Stimulated activated CD8-positive, alpha-beta memory T cell treated with anti-CD3 and anti-CD28 coated beads, Interleukin-15, amount 100 ng/mL, for 24 hours (primary cell): ENCODE measurements at places on chromosomes 5 and 9.

DNA sequence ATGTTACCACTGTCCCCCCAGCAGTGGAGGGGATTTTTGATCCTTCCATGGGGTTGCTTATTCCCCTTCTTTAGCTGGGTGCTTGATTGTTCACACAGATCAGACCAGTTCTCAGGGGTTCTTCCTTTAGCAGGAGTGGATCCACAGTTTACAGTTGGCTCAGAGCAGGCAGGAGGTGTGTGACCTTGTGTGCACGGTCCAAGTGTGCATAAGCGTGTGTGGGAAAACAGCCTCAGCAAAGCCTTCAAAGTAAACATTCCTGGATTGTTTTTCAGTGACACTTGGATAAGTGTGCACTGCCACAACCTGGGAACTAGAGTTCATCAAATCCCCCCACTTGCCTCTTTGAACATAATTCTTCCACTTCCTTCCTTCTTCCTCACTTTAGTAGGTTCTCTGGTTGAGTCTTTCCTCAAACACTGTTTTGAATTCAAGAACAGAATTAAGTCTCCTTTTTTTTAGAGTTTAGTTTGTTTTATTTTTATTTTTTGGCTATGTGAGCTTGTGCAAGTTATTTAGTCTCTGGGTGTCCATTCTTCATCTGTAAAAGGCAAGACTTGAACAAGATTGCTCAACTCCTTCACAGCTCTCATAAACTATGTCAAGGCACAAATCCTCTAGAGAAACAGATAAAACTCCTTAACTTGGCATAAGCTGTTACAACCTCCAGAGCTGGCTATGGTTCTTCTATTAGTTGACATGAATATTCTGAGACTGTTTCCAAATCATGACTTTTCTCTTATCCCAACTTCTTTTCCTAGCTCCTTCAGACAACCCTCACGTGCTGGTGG is 78.0 kb downstream of the OSMR start:
- no peak for DNase-seq

DNA sequence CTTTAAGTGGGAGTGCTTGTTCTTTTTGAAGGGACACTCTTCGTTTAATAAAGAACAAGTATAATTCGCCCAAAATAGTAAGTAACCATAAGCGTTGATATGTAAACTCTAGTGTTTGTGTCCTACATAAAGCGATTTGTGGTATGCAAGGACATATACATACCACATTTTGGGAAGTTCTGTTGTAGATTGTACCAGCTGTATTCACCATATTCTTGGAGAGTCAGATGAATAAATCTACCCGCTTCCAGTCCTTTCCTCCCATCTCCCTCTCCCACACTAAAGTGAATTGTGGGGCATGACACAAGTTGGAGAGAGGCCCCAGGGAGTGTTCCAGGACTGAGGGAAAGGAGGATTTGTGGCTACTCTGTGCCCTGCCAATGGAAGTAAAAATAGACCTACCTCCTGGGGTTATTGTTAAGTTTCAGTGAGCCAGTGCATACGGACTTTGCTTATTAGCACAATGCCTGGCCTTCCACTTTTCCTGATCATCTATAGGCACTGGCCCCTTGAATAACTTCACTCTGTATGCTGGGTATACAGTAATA is 40.6 kb downstream of the ARHGAP26 start:
- no peak for DNase-seq

- no peak for DNase-seq
Measured at GRCh38 chr5:88888291-88888690, 5.3 kb upstream of the MEF2C start.

DNA sequence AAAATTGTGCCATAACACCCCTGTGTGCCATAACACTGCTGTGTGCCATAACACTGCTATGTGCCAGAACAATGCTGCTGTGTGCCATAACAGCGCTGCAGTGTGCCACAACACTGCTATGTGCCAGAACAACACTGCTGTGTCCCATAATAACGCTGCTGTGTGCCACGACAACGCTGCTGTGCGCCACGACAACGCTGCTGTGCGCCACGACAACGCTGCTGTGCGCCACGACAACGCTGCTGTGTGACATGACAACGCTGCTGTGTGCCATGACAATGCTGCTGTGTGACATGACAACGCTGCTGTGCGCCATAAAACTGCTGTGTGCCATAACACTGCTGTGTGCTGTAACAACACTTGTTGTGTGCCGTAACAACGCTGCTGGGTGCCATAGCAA is 25.9 kb downstream of the CFAP90 start:
- DNase-seq, result no peak

- no peak for DNase-seq
Measured at GRCh38 chr5:66118304-66118703, 25.8 kb upstream of the SREK1 start.

- no peak for DNase-seq
Measured at GRCh38 chr9:69174616-69175463, 763 bp downstream of the TJP2 start.

GRCh38 chr9:97853844-97854695 is 1.0 kb downstream of the FOXE1 start:
- no peak for DNase-seq

GRCh38 chr9:76137931-76138330 is 247.5 kb downstream of the PCSK5 start:
- DNase-seq, result no peak

- DNase-seq, result no peak
Measured at GRCh38 chr5:141100243-141100805, at the start of gene PCDHB3. TSS of gene PCDHB3 (plus strand) at chr5:141100473. CDS start at chr5:141100650, 177 bp downstream.

DNA sequence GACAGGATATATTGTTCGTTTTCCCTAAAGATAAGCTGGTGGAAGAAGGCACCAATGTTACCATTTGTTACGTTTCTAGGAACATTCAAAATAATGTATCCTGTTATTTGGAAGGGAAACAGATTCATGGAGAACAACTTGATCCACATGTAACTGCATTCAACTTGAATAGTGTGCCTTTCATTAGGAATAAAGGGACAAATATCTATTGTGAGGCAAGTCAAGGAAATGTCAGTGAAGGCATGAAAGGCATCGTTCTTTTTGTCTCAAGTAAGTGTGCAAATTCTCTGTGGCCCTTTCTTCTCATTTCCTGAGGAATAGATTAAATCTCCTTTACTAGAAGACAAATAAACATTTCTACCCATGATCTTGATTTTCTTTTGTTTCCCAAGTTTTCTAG is 38.0 kb downstream of the OSMR start:
- no peak for DNase-seq

GRCh38 chr5:91345461-91345860 is 37.7 kb downstream of the ARRDC3 start:
- DNase-seq, result no peak

DNA sequence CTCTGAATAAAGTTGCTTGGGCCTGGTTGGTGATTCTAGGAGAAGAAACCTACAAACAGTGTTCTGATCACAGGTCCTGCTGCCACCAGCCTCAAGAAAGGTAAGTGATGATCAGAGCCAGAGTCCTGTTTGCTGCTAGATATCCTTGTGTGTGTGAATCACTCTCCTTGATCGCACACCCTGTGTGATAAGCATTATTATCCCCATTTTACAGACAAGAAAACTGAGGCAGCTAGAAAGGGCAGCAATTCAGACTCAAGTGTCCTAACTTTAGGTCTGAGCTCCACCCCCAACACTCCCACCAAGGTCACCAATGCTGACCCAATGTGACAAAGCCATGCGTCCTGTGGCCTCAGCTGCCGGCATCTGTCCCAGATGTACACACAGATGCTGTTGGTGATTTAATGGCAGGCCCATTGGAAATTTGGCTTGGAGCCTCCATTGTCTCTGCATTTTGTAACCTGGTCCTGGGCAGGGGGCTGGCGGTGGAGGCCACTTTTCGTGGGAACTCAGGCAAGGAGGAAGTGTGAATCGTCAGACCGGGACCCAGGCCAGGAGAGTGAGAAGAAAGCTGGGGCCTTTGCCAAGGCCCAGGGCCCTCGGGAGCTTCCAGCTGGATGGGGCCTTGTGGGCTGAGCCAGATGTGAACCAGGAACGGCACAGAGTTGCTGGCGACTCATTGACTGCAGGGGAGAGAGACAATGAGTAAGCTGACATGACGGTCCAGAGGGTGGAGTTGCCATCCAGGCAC is 29.8 kb upstream of the GGTA1 start:
- DNase-seq, result no peak

GRCh38 chr5:83370957-83371356 is 100.6 kb upstream of the VCAN start:
- no peak for DNase-seq

DNA sequence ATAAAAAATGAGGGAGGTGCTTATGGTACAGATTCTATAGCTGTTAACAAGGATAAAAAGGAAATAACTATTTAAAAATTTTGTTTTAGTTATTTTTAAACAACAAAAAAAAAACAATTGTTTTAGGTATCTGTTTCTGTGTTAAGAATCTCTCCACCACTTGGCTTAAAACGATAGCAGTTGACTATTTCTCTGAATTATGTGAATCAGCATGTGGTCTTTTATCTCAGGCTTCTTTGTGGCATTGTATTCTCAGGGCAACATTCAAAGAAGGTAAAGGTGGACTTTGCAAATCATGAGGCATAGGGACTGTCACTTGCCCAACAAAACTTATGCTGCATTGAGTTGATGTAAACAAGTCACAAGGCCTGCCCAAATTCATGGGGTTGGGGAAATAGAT is 55.2 kb downstream of the ERBIN start:
- DNase-seq, result no peak

GRCh38 chr5:92704590-92704989 is 876.4 kb downstream of the NR2F1-AS1 start:
- DNase-seq, result no peak

GRCh38 chr9:33762343-33762742 is 33.0 kb upstream of the PRSS3 start:
- DNase-seq, result no peak

DNA sequence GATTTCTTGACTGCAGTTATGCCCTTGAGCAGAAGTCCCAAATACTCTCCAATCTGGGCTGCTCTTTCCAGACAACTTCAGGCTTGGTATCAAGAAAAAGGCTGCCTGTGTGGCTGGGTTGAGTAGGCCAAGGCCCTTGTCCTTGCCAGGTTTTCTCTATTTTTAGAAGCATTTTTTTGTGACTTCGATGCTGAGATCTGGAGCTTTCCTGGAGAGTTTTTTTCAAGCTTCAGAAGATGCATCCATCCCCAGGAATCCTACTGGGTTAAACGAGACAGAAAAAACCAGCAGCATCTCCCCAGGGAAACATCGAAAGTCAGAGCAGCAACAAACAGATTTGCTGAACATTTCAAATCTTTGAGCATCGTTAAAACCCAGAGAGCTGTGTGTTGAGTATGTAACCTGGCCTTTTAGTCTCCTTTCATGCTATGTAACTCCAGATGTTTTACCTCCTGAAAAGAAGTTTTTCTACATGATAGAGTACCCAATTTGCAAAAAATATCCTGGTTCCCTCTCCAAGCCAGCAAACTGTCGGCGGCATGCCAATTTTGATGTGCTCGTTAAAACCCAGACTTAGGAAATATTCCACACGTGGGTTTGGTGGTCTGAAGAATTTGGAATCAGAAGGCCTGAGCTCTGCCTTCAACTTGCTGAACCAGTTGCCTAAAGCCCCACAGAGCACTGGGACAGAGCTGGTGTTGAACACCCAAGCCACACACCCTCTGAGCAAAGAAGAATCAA is 98.1 kb upstream of the ALDH1B1 start:
- DNase-seq, result no peak

GRCh38 chr5:130279386-130279785 is 375.1 kb downstream of the CHSY3 start:
- DNase-seq, result no peak

DNA sequence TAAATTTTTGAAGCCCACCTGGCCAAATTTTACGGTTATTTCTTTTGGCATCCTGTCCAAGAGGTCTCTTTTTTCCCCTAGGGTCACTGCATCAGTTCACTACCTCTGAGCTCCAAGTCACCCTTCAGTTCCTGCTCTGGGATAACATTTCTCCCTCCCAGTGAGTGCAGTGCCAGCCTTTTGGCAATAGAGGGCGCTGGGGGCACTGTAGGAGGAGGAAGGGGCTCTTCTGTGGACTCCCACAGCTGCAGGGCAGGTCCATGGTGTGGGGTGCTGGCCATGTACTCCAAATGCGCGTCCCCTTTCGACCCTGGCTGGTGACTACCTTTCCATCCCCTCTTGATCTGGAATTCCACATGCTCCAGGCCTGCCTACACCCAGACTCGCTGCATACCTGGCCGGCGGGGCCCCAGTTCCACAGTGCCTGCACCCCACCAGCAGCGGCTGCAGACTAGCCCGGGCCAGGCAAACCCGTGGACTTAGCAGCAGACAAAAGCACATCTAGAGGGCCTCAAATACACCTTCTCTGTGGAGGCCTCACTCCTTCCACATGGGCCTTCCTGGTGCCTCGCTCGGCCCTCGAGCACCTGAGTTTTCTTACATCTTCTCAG is 20.3 kb upstream of the NINJ1 start:
- DNase-seq, result no peak

GRCh38 chr5:14810928-14811572 is 60.5 kb downstream of the ANKH start:
- DNase-seq, result no peak
